ENCODE measurements at places on chromosomes 7 and 10.

- peak; percentile 37 for DNase-seq
These were observed 25.3 kb downstream of the MAP3K8 start for GRCh38 chr10:30459283-30459682.

GRCh38 chr7:138226001-138226476 lies 149.8 kb downstream of the AKR1D1 start:
- DNase-seq, result peak; percentile 73

- DNase-seq, result no peak
These were observed 42.6 kb downstream of the ADAMTS14 start for GRCh38 chr10:70714951-70715350.

DNA sequence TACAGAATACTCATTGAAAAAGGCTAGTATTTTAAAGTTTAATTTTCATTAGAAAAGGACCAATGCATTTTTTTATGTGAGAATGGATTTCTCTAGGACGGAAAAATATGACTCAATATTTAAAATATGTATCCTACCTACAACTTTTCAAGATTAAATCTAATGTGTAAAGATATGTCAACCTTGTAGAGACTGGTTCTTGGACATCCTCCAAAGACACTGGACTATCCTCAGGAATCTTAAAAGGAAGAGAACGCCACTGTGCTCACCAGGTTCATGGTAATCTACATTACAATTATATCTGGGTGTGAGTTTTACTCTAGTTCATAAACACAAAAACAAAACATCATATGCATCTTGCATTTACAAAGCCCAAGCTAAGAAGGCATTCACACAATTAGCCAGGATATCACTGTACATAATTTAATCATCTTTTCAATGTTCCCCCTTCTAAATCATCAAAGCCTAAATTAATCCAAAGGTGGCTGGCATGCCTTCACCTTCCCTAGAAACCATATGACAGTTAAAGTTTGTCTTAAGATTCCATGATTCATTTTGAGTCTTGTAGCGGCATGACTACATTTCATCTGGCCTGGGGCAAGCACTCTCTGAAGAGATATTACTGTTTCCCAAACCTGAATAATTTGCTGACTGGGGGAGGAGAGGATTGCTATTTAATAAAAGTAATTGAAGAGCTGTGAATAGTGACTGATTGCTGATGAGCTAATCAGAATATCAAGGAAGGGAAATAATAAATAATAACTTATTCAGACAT lies 12.0 kb downstream of the SGCE start:
- no peak for DNase-seq

GRCh38 chr10:31926160-31926559 lies 2.5 kb downstream of the ARHGAP12 start:
- DNase-seq, result no peak

- DNase-seq, result no peak
These were observed 32.7 kb downstream of the EEPD1 start for GRCh38 chr7:36185756-36186155.

Data from stomach (tissue), 19 donors.